ENCODE measurements at places on chromosomes 3 and 15.

DNA sequence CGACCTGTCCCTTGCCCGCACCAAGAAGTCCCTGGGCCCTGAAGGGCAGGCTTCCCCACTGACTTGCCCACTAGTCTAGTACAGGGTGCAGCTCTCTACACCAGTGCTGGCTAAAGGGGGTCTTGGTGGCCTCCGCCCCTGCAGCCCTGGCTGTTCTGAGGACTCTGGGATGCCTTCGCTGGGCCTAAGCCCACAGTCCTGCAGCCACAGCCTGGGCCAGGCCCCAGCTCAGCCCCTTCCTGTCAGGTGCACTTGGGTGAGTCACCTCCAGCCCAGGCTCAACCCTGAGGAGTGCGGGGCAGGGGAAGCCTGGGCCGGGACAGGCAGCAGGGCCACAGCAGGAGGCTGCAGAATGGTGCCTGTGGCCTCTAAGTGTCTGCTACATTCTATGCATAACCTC lies 971 bp downstream of the C3orf22 start:
- DNase-seq, result no peak

DNA sequence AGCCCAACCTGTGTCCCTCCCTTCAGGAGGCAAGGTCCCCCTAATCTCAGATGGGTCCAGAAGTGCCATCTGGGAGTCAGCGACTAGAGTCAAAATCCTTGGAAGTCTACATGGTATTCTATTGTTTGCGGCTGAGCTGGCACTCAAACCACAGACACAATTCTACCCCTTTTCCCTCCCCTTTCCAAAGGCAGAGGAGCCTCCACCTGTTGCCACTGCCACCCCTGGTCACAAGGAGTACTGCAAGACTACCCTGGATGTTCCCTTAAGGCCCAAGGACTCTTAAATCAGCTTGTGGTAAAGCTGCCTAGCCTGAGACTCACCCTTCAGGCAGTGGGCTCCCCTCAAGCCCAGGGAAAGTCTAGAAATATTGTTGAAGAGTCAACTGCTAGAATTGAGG lies 4.3 kb upstream of the OR5H6 start:
- no peak for DNase-seq

GRCh38 chr3:156551746-156552145 lies 3.2 kb downstream of the SSR3 start:
- DNase-seq, result no peak

GRCh38 chr15:31609906-31610305 lies 283.3 kb downstream of the KLF13 start:
- no peak for DNase-seq

- DNase-seq, result no peak
These were observed 39.7 kb downstream of the NPTN start for GRCh38 chr15:73593304-73594074.

- peak; percentile 27 for DNase-seq
These were observed 847 bp downstream of the WHAMM start for GRCh38 chr15:82810061-82810889.

- no peak for DNase-seq
These were observed 34.0 kb downstream of the WWTR1 start for GRCh38 chr3:149623824-149624223.

DNA sequence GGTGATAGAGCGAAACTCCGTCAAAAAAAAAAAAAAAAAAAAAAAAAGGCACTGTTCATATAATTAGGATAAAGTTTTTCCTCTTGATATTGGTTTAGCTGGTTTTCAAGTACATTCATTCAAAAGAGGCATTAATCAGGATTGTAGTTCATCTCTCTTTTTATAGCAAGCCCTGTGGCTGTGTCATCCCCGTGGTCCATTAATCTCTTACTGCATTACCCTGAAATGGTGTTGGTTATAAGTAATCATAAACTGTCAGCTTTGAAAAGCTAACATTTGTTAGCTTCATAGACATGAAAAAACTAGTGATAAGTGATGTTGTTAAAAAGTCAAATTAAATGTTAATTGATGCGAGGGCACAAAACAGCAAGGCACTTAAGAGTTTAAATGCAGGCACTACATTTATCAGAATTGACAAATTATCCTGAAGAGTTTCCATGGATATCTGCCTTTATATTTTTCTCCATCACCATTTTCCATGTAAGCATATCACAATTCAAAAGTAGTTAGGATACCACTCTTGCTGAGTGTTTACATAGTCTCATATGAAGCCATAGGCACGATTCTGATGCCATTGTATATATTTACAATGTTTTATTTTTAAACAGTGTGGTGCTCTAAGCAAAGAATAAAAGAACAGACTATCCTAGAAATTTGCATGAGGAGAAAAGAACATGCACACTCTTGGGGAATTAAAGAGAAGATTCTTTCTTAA lies 193.1 kb downstream of the OTOL1 start:
- DNase-seq, result no peak

DNA sequence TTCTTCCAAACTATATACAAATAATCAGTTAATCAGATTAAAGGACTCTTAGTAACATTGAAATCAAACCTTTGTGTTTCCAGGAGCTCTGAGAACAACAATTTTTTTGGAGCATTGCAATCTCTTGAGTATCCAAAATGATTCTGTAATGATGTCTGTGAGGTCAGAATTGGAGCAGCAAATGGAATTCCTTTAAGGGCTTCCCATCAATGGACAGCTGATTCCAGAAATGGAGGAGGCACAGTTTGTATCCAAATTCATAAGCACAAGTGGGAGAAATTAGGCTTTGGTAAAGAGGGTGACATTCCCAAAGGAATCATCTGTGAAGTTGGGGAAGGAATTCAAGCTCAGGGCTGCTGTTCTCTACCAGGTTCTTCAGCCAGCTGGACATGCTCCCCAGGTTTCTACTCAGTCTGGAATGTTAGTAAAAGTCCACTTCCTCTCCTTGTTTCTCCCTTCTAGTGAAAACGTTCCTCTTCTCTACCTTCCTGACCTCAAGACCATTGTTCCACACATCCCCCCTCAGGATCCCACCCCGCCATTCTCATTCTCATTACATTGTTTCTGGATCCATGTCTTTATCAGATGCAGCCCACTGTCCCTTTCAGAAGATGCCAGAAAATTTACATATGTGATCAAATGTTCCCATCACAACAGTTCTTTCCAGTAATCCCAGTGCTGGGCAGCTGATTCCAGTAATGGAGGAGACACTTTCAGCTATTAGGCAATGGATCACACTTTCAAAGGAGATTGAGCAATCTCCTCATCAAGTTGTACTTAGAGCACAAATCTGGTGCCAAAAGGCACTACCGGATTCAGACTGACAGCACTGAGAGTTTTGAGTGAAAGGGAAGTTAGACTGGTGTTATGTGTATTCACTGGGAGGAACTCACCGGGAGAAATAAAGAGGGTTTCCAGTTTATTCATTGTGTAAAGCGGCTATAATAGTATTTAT lies 391.3 kb upstream of the TPRG1 start:
- no peak for DNase-seq

DNA sequence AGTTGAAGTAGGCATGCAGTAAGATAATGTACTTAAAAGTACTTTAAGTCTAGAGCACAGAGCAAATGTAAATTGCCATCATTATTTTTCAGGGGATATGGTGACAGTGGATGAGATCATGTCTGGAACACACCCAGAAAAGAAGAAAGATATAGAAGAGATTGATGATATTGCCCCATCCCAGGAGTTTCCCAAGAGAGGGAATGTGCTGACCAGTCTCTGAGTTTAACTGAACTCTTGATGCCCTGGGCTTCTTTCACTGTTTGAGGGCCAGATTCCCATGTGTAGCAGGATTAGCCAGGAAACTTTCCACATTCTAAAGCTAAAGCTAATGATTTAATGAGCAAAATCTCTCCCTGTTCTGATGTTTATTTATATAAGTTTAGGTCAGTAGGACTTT lies 366.8 kb upstream of the UMPS start:
- DNase-seq, result no peak

Measured in T-cell (primary cell).